ENCODE measurements at places on chromosomes 3 and 15.

DNA sequence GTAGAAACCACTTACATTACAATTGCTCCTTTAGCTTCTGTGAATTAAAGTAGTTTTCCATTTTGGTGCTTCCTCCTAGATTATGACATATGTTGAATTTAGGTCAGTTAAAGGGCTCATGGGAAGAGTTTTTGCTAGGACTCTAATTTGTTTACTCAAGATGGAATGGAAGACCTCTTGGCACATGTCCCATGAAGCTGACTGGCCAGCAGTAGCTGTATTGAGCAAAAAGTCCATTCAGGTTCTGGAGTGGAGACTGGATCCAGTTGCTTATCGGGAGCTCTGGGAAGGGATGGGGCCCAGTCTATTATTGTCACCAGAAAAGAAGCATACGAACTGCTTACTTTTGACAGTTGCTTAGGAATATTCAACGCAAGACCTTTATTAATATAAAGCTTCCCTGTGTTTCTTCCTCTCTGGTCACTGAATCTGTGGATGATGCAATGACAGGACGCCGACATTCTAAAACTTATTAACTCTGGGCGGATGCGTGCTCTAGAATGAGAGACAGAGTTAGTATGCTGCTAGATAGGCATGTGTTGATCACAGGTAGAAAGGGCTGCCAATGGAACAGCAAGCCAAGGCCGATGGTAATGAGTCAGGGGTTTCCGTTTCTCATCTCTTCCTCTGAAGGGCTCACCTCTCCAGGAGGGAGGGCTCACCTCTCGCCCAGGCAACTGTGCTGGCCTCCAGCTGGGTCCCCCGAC is 155.8 kb downstream of the NR1D2 start:
- no peak for DNase-seq

DNA sequence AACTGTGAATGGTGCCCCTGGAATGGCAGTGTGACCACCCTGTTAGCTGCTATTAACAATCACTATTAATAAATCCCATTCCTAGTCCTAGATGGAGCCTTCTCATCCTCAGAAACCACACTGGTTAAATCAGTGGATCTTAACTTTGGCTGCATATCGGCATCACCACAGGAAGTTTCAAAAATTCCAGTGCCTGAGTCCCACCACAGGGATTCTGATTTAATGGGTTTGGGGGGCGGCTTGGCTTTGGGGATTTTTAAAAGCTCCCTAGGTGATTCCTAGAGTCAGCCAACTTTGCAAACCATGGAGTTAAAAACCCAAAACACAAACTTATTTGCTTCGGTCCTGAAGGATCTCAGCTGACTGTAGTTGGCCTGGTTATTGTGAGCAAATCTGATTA is 3.1 kb downstream of the FAM107A start:
- no peak for DNase-seq

DNA sequence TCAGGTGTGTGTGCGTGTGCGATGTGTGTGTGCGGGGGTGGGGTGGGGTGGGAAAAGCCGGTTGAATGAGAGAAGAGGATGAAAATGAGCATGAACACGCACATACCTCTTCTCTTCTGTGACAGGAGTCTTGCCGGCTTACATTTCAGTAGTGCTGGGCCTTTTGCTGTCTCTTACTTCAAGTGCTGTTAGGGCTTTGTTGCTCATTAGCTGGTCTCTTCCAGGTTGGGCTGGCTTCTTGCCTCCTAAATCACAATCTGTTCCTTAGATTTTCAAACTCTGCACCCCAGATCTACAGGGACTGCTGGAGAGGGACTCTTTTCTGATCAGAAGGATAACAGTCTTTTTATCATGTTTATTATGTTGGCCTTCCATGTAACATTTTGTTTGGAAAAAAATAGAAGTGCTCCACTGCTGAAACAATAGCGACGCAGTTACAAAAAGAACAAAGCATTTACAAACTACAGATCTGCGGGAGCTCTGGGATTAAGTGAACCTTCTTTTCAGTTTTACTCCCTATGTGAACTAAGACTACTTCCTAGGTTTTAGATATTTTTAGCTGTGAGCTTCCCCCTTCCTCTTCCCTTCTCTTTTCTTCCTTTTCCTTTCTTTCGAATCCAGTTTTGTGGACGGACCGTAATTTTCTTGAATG is 48.5 kb downstream of the USP13 start:
- DNase-seq = no peak

GRCh38 chr3:50267280-50267913 is 1.6 kb upstream of the SEMA3B start:
- no peak for DNase-seq

DNA sequence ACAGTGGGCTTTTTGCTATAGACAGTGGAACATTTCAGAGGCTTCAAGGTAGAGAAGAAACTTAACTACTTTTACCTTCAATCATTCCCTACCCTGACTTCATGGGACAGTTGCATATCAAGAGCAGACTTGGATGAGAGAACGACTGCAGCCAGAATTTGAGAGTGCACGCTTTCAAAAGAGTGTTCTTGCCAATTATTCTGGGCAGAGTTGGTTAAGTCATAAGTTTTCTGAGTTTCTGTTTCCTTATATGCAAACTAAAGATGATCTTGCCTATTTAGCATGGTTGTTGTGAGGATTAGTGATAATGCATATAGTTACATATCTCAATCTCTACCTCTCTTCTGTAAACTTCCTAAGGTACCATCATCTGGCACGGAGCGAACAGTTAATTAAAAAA is 7.6 kb downstream of the SLC9A9 start:
- DNase-seq = no peak

DNA sequence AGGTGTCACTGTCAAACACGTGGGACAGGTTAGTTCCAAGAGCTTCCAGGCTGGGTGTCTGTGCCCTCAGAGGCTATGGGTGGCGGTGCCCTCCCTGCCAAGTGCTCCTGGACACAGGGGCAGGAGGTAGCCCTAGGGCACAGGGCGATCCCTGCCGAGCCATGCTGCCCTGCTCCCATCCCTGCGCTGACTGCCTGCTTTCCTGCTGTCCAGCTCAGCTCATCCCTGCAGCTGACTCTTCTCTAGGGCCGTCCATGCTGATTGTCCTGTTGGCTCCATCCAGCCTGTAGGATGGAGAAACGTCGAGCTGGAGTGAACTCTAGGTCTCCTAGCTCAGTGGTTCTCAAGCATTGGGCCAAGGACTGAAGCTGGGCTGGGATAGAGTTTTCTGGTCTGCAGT is 3.7 kb downstream of the PDIA5 start:
- no peak for DNase-seq

DNA sequence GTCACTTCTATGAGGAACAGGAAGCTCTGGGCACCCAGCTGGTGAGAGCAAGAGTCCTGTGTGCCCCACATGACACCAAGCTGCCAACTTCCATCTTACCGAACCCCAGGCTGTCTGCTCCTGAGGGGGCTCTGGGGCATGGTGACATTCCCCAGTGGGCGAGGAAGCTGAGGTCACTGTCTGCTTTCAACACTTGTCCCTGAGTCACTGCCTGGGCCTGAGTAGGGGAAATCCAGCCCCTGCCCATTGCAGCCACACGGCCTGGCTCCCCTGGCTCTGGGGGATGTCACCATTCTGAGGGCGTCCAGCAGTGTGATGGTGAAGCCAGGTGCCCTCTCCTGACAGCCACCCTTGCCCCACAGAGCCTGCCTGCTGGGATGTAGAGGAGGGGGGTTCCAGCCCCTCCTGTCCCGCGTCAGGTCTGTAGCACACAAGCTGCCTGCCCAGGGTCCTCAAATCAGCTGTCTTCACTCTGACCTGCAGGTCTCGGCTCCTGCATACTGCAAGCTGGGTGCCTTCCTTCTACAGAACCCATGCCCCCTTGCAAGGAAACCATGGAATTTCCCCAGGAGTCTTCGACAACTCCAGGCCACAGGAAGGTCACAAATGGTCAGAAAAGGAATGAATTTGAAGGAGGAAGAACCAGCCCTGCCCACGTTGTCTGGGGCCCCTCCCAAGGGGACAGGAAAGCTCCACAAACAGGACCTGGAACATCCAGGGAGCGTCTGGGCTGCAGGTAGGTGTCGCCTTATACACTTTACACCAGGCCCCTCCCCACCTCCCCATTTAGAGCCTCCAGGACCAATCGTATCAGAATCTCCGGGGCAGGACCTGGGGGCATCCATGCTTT is 69.9 kb upstream of the GATM start:
- DNase-seq = no peak

- DNase-seq = no peak
Measured at GRCh38 chr3:25041871-25042584, 386.0 kb upstream of the RARB start.

GRCh38 chr3:126959921-126960603 is 22.9 kb upstream of the PLXNA1 start:
- no peak for DNase-seq

GRCh38 chr3:189683546-189684255 is 52.5 kb downstream of the TP63 start:
- DNase-seq = no peak

- no peak for DNase-seq
Measured at GRCh38 chr15:42110367-42110766, 16.0 kb upstream of the PLA2G4D start.

DNA sequence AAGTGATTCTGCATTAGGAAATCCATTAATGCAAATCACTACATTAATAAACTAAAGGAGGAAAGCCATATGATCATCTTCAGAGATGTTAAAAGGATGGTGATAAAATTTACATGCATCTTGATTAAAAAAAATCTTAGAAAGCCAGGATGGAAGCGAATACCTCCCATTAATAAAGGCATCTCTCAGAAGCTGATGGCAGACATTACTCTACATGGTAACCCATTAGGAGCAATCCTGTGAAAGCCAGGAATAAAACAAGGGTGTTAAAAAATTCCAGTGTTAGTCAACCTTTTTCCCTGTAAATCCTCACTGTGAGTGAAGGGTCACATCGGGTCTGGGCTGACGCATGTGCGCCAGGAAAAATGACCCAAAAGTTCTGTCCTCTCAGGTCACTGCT is 25.5 kb downstream of the NSMCE3 start:
- DNase-seq = no peak

DNA sequence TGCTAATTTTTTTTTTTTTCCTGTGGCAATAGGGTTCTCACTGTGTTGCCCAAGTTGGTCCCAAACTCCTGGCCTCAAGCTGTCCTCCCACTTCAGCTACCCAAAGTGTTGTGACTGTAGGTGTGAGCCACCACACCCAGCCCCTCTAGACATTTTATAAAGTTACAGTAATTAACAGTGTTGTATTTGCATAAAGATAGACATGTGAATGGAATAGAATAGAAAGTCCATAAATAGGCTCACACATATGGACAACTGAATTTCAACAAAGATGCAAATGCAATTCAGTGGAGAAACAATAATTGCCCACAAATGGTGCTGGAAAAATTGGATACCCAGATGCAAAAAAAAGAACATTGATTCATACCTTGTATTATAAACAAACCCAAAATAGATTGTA is 39.9 kb downstream of the PLS1 start:
- no peak for DNase-seq

GRCh38 chr3:65836047-65836446 is 202.7 kb downstream of the MAGI1 start:
- no peak for DNase-seq

DNA sequence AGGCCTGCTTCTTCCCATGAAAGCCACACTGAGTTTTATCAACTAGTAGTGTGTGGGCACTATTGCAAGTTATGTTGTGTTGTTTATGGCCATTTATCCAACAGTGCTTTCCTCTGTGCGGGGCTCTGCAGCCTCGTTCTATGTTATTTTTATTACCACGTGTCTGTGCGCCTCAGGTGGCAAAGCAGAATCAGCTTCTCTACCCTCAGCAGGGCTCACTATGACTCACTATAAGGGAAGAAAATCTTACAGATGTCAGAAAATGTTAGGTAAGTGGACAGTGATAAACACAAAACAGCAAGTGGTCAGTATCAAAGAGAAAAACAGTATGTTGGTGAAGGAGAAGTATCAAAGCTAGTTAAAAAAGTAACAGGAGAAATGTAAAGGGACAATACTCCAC is 61.4 kb downstream of the MOBP start:
- DNase-seq = no peak

GRCh38 chr15:97978401-97979139 is 18.1 kb downstream of the ARRDC4 start:
- no peak for DNase-seq

DNA sequence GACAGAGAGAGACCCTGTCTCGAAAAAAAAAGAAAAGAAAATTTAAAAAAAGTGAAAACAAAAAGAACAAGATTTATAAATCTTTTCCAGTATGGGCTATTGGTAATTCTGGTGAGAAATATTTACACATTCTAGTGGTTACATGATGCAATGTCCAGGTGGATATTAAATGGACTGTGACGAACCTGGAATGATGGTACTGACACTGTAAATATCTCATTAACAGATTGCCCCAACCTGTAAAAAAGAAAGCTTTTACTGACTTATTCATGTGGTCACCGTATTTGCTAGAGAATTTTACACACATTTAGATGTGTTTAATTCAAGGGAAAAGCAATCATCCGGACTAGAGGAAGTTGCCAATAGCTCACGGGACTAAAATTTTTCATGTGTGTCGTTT is 162.1 kb upstream of the LRIG1 start:
- DNase-seq = no peak

DNA sequence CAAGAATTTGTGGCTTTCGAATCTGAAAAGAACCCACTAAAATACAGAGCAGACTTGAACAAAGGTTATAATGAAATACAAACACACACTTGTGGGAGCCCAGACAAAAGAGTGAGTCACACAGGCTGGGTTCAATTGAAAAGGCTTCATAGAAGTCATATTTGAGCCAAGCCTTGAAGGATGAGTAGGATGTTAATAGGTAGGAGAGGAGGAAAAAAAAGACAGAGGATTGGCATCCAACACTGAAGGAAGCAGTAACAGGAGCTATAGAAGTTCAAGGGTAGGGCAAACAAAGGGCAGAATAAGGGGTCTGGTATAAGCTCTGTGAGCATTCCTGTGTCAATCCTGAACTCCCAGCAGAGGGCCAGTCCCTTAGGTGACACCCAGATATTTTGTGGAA is 325.4 kb downstream of the FOXP1 start:
- DNase-seq = no peak

- DNase-seq = no peak
Measured at GRCh38 chr15:63052961-63053698, 10.6 kb downstream of the TPM1 start.

DNA sequence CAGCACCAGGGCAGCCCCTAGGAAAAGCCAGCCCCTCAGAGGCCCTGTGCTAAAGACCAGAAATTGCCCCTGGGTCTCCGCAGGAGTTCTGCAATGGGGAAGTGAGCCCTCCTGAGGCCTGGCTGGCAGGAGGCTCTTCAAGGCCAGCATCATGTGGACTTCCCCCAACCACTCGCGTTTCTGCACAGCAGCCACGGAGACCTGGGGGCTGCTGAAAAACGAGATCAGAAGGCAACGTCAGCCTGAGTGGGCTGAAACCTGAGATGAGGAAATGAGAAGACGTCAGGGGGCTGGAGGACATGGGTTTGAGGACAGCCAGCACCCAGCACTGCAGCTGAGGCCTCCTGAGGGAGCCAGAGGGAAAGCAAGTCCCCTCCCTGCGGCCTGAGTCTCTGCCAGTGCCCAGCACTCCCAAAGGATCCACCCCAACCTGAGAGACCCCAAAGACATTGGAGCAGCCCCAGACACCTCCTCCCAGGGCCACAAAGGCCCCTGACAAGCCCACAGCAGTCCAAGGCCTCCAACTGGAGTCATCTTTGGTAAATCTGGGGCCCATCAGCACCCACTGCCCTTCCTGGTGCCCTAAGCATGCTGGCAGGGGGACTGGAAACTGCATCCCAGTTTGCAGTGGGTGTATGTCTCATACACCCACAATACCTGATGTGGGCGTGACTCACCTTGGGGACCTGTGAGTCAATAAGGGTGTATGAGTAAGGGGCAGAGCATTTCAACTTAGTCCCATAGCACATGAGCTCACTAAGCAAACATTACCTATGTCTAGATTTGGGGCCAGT is 29.2 kb upstream of the CYP11A1 start:
- DNase-seq = no peak
